Fibroblast of skin of right quadriceps (primary cell): ENCODE measurements at places on chromosomes 2 and 18.

DNA sequence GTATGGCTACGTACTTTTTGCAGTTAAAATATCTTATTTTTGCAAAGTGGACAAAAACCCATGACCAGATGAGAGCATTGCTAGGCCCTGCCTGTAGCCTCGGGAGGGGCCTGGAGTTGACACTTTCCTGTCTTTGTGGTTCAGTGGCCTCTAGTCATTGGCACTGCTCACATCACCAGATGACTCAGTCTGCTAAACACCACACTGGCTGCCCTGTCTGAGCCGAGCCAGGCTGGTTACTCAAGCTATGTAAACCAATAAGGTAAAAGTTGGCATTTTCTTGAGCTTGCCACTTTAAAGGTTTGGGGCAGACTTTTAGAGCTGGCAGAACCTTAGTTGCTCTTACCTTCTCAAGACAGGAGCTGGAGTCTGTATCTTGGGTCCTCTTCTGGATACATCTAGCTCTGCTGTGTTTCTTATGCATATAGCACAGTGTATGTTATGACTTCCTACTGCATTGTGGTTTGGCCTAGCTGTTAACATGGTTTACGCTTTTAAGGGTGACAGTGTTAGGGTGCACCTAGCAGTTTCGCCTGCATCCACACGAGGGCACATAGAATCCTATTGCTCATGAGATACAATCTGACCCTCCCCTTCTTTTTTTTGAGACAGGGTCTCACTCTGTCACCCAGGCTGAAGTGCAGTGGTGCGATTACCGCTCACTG is 76.4 kb downstream of the AP1S3 start:
- peak; percentile 71 for DNase-seq

DNA sequence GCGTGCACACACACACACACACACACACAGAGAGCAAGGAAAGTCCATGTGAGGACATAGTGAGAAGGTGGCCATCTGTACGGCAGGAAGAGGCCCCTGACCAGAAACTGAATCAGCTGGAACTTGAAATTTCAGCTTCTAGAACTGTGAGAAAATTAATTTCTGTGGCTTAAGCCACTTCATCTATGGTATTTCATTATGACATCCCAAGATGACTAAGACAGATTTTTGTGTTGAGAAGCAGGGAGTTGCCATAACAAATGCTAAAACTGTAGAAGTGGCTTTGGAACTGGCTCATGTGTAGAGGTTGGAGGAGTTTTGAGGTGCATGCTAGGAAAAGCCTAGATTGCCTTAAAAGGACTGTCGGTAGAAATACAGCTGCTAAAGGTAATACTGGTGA is 63.4 kb upstream of the ZBTB7C start:
- DNase-seq, result peak; percentile 61

DNA sequence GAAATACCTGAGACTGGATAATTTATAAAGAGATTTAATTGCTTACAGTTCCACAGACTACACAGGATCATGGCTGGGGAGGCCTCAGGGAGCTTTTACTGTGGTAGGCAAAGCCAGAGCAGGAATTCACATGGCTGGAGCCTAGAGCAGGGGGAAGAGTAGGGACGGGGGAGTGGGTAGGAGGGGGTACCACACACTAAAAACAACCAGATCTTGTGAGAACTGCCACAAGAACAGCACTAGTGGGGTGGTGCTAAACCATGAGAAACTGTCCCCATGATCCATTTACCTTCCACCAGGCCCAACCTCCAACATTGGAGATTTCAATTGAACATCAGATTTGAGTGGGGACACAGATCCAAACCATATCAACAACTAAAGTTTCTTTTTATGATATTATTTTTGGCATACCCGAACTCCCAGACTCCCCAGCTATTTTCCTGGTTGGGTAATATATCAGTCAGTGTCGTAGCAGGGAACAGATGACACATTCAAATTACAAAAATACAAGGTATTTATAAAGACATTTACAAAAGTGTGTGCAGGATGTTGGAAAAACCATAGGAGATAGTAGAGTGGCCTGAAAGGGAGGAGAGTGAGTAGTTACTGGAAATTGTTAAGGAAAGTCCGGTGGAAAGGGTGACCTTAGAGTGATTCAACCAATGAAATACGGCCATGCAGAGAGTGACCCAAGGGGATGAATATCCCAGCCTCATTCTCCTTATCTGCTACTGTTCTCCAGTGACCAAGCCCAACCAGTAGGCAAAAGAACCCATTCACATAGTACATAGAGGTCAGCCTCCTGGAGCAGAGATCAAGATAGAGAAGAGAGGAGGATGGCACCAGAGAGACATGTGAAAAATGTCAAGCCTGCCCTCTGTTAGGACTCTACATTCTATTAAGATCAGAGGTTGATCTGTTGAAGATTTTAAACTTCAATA is 8.8 kb downstream of the RPL37A start:
- no peak for DNase-seq

GRCh38 chr18:70301667-70302066 is 12.8 kb downstream of the SOCS6 start:
- no peak for DNase-seq

GRCh38 chr2:33153008-33153407 is 206.3 kb downstream of the LTBP1 start:
- DNase-seq, result peak; percentile 84

- DNase-seq, result no peak
Measured at GRCh38 chr2:85666435-85667316, 1.3 kb downstream of the SFTPB start.

DNA sequence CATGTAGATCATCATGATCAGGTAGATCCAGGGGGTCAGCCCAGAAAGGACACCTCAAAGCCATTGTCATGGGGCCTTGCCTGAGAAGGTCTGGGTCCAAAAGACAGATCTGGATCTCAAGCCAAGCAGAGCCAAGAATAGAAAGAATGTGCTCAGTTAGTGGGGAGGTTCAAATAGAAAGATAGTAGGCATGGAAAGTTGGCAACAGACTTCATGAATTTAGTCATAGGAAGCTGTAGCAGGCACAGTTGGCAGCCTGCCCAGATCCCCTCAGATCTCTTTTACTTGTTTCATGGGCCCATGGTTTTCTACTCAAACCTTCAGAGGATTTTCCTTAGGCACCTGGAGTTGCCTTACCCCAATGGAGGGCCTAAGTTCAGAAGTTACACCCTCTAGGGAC is 767.0 kb downstream of the SLC4A3 start:
- DNase-seq, result peak; percentile 39

- DNase-seq, result no peak
Measured at GRCh38 chr18:79657342-79657996, 22.1 kb upstream of the CTDP1 start.

GRCh38 chr2:100262046-100262445 is 60.3 kb downstream of the LONRF2 start:
- no peak for DNase-seq

- no peak for DNase-seq
Measured at GRCh38 chr2:240642061-240642805, 17.0 kb downstream of the GPR35 start.

DNA sequence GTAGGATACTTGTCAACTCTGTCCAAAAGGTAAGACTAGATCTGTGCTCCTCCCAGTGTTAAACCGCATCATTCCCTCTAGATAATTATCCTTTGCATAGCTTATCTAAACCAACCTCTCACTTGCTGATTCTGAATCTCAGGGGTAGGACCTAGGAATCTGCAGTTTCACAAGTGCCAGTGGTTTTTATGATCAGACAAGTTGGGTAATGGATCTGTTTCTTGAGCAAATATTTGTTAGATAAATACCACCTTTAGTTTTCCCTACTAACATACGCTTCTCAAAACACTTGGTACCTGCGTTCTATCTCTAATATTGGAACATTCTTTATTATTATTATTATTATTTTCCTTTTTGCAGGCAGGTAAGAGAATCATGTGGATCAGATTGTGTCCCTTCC is 439.9 kb downstream of the PTPRM start:
- no peak for DNase-seq

DNA sequence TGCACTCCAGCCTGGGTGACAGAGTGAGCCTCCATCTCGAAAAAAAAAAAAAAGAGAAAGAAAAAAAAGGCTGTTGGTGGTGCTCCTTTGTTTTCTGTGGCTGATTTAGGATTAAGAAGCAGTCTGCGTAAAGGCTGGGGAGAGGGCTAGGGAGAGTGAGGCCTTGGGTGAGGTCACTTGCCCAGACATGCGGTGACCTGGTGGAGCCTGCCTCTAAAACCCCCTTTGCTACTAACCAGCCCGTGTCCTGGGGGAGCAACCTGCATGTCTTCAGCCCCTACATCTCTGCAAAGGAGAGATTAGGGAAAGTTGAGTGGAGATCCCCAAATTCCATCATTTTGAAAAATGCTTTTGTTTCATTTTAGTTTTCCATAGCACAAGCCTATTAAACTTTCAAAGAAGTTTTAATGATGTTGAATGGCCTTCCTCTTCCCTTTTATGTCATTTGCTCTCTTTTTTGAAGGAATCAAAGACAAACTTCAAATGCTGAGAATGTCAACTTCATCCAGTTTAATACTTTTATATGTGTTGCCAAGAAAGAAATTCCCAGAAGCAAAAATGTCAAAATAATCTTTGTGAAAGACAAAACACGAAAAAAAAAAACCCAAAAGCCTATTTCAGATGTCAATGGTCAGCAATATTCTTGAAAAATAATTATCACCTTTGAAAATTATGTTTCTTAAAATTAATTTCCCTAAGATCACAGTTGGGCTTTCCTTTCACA is 38.9 kb upstream of the RALBP1 start:
- no peak for DNase-seq

- DNase-seq, result peak; percentile 79
Measured at GRCh38 chr2:223075301-223076270, 23.6 kb downstream of the KCNE4 start.

DNA sequence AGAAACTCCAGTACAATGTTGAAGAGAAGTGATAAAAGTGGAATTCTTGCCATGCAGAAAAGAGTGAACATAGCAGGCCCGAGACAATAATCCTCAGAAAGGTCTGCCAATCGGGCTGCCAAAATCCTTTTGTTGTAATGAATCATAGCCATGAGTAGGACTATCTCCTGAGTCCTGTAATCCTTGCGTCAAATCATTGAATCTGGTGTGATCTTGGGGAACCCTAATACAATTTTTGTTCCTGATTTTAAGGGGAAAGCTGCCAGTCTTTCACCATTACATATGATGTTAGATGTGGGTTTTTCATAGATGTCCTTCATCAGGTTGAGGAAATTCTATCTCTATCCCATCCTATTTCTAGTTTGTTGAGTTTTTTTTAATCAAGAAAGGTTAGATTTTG is 2.2 kb downstream of the TPGS2 start:
- DNase-seq, result no peak

GRCh38 chr2:69061525-69061924 is 48.5 kb downstream of the ANTXR1 start:
- no peak for DNase-seq

- peak; percentile 74 for DNase-seq
Measured at GRCh38 chr2:205086662-205087061, 541.4 kb downstream of the PARD3B start.

DNA sequence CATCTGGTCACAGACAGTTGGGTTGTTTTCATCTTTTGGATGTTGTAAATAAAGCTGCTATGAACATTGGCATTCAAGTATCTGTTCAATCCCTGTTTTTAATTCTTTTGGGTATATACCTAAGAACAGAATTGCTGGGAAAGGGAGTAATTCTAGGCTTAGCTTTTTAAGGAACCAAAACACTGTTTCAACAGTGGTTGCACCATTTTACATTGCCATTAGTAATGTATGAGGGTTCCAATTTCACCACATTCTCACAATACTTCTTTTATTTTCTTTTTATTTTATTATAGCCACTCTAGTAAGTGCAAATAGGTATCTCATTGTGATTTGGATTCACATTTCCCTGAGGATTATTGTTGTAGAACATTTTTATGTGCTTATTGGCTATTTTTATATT is 108.9 kb upstream of the GLS start:
- no peak for DNase-seq

GRCh38 chr2:237735798-237736197 is 62.8 kb upstream of the RBM44 start:
- no peak for DNase-seq

DNA sequence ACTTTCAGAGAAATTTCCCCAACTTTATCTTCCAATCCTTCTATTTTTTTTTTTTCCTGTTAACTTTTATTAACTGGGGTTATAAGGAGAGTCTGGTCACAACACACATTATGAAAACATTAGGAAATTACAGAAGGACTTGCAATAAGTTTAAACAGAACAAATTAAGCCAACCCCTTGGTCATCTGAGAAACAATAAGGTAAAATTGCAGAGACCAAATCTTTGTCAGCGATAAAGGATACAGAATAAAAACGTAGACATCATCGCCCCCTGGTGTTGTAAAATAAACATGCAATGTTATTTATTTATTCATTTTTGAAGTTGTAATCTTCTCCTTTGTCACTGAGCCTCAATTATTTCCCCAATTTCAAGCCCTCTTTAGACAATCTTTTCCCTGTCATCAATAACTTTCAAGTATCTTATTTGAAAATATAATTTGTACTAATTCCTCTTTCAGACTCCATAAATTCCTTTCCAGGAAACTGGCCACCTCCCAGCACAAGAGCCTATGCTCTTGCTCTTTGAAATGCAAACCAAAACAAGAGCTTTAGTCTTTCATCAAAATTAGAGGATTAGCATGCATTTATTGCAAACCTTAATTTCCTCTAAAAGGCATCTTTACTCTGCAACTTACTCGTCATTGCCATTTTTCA is 19.5 kb downstream of the G6PC2 start:
- peak; percentile 18 for DNase-seq

DNA sequence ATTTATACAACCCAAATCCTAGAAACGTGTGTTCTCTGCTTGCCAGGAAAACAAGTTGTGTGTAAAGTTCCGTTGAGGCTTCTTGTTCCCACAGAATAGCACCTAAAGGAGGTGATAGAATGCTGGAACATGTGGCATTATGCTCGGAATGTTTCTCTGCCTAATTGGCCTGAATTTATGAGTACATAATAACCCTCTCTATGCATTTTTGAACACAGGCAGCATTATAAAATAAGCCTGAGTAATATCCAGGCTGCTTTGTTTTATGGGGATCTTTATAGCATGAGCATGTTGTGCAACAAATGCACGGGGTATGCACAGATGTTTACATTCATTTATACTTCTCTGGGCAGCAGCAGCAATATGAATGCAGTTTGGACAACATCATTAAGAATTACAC is 385.7 kb downstream of the MBD2 start:
- DNase-seq, result peak; percentile 65

DNA sequence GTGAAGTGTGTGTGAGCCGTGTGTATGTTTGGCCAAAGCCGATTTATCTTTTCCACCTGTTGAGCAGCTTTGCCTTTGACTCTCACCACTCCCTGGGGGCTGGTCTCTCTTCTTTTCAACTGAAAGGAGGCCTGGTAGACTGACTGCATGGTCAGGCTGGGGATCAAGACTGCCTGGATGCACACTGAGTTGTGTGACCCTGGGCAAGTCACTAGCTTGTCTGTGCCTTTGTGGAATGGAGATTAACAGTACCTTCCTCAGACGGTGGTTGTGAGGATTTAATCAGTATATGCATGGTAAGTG is 85.5 kb downstream of the TANC1 start:
- no peak for DNase-seq

GRCh38 chr18:43780782-43781340 is 503.6 kb upstream of the SYT4 start:
- peak; percentile 85 for DNase-seq

DNA sequence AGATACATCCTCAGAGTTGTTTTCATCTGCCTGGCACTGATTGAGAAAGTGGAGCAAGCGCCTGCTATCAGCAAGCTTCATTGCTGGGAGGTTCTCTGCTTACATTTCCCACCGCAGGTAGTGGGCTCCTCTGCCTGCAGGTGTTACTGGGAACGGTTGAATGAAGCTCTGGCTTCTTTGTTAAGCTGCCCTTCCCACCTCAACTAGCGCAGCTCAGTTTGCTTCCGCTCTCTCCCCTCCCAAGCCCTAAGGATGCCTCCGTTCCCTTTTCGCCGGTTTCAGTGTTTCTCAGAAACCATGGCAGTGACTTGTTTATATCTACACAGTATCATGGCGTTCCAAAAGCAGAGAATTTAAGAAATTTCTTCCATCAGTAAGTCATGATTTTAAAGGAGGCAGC is 72.2 kb upstream of the B3GNT7 start:
- no peak for DNase-seq
